ENCODE measurements at places on chromosomes 11 and 22.

GRCh38 chr11:111310723-111311122 is 12.4 kb downstream of the POU2AF3 start:
- ATAC-seq, result no peak

DNA sequence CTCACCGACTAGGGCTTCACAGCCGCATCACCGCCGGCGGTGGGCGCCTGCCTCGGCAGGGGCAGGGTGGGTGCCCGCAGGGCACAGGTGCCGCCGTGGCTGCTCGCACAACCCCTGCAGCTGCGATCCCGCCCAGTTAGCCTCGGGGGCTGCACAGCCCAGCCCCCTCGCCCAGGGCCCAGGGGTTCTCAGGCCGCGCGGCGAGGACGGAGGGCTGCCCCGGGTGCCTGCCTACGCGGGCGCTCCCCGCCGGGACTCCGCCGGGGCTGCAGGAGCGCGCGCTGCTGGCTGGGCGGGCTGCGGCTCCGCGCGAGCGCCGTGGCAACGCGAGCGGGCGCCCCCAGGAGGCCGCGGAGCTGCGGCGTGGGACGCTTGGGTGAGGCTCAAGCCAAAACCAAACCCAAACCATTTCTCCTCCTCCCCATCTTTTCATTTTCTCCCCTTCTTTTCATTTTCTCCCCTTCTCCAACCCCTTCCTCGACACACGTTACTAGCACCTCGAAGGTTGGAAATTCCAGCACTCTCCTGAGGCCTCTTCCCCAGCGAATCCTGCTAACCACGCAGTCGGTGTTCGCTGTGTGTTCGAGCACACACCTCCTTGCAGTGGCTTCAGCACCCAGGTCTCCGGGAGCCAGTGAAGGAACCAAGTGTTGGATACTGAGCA is at the start of gene MICAL3:
Gene MICAL3 (minus strand): TSS at position 286 of the 664 bp plus-strand sequence. CDS start 117,749 bp downstream, outside the sequence.
- peak; percentile 95 for ATAC-seq

DNA sequence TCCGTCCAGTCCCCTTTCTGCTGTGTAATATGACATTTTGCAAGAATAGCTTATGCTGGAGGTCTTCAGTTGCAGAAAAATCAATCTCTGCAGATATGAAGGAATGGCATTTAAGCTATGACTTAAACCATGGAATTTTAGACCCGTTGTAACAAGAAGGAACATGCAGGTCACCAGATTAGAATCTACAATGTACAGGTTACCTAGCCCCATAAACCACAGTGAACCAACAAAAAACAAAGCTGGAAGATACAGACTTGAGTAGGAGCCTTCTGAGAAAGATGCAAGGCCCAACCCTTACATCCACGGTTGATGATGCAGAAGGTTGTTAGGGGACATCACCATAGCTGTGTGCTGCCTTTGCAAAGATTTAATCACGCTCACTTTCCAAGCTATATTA is 132.5 kb downstream of the WT1 start:
- no peak for ATAC-seq

DNA sequence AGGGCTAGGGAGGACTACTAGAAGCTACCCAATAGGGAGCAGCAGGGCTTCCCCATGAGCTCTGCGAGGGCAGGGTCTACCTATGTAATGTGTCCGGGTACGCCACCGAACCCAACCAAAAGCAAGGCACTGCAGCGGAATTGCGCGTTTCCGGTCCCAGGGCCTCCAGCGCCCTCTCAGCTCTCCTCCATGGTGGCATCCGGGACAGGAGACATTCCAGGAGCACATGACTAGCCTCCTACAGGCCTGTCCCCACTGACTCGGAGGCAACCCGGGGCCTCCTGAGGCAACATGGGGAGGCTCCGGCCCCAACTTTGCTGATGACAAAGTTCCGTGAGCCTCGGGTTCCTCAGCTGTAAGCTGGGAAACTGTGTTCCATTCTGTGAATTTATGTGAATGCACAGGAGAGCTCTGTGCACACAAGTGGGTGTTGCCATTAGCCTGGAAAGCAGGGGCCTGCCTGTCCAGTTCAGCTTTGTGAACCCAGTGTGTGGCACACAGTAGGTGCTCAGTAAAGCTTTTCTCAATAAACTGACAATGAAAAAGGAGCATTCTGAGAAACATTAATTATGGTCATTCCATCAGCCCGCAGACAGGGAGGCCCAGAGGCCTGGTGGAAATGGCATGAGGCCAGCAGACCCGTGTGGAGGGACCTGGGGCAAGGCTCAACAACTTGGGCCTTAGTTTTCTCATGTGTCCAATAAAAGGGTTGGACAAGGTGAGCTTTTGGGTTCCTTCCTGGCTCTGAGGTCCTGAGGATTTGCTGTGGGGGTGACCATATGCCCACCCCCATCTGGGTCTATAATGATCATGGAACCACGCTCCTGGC is 50.3 kb downstream of the CHRDL2 start:
- no peak for ATAC-seq

GRCh38 chr11:12238420-12238819 is 128.0 kb downstream of the MICAL2 start:
- no peak for ATAC-seq

DNA sequence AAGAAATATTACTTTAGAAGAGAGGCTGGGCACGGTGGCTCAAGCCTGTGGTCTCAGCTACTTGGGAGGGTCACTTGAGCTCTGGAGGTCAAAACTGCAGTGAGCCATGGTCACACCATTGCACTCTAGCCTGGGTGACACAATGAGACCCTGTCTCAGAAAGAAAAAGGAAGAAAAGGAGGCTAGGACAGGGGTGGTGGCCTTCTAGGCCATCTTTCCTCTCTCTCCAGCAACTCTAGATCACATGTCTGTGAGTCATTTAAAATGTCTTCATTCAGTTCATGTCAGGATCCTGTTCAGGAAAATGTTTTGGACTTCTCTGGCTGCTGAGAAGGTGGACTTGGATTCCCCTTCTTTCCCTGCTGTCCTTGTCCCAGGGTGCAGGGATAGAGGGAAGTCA is 53.3 kb downstream of the PPFIA1 start:
- no peak for ATAC-seq

GRCh38 chr11:11960687-11961086 is 47.7 kb downstream of the DKK3 start:
- peak; percentile 48 for ATAC-seq

DNA sequence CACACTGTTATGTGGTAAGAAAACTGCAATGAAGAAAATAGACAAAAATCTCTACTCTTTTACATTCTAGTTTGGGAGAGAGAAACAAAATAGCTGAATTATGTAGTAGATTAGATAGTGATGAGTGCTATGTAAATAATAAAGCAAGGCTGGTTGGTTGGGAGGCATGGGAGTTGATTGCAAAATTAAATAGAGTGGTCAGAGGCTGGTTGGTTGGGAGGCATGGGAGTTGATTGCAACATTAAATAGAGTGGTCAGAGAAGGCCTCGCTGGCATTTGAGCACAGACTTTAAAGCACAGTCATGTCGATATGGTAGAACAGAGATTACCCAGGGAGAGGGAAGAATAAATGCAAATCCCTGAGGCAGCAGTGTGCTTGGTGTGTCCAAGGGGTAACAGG is 22.4 kb downstream of the SIK2 start:
- ATAC-seq, result no peak

- no peak for ATAC-seq
These were observed 20.7 kb downstream of the SYT9 start for GRCh38 chr11:7272373-7272772.

DNA sequence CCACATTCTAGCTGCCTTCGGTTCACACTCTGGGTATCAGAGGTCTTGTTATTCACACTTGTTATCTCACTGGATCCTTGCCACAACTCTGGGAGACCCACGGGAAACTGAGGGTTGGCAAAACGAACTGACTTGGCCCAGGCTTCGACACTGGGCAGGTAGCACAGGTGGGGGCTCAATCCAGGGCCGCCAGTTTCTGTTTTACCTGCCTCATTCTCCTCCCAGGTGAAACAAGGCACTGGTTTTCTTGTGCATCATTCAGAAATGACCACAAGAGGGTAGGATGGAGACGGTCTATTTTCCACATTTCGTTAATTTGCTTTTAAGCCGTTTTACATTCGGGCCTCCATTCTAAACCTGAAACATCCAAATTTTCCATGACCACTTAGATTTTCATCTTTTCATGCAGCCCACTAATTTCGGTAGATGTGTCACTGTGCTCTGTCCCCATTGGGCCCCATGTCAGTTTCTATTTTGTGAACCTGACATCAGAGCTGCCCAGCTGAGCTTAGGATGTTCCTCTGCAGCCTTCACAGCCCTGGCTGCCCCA is 108.1 kb downstream of the KIAA1671 start:
- peak; percentile 92 for ATAC-seq

DNA sequence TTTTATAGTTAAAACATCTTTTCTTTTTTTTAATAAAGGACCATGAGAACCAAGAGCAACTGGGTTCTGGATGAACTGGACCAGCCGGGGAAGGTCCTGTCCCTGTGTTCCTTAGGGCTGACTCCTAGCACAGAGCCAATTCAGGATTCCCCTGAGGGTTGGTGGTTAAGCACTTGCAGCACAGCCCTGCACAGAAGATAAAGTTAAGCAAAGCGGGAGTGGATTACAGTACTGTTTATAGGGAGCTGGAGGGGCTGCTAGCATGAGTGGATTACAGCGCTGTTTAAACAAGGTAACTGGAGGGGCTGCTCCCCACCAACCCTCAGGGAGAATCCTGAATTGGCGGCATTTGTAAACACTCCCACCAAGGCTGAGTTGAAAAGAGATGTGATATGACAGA is 90.6 kb downstream of the CELSR1 start:
- ATAC-seq, result no peak

DNA sequence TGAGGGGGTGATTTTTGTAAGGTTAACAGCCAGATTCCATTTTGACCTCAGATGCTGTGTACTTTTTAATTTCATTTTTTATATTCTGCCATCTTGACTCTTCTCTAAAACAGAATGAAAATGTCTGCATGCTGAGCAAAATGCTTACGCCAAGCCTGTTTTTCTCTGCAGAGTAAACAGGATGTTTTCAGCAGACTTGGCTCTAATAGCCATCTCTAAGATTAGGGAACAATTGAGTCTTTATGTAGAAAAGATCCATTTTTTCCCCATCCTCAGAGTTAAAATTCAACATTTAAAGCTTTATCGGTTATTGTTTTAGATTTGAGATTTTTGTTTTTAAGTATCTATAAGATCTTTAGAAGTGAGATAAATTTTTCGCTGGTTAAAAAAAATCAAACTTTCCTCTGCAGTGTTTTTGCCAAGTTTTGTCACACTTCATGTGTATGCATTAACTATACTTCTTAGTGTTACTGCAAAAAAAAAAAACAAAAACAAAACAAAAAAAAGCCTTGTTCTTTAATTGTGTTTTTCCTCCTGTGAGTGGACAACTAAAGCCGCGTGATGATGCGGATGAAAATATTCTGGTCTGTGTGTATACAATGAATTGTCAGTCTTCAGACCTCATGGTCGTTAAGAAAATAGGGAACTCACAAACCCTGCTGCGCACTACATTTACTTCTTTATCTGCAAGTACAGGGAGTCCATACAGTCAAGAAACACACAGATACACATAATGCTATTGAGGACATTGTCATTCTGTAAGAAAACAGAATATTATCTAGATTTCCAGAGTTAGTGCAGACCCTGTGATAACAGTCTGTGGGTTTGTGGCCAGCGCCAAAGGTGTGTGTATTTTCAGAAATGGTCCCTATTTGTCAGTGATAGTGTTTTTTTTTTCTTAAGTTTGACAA is 17.5 kb upstream of the ADSL start:
- ATAC-seq, result no peak

- no peak for ATAC-seq
These were observed 142.5 kb upstream of the HSD17B12 start for GRCh38 chr11:43537833-43538615.

GRCh38 chr11:115272925-115273324 is 231.3 kb downstream of the CADM1 start:
- no peak for ATAC-seq

DNA sequence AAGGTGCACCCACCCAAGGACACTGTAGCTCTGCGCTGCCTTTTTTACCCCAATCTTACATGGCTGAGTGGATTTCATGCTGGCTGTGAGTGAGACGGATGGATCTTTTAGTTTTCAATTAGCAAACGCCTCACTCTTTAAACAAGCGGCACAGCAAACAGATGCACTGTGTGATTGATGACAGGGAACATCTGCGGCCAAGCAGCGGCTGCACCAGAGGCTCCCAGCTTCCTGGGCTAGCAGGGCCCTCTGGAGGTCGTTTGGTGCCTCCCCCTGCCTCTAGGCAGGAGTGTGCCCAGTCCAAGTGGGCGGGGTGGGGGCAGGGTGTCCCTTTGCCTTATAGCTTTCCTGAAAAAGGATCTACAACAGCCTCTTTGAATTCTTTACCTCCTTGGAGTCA is 2.1 kb upstream of the DRD2 start:
- no peak for ATAC-seq

DNA sequence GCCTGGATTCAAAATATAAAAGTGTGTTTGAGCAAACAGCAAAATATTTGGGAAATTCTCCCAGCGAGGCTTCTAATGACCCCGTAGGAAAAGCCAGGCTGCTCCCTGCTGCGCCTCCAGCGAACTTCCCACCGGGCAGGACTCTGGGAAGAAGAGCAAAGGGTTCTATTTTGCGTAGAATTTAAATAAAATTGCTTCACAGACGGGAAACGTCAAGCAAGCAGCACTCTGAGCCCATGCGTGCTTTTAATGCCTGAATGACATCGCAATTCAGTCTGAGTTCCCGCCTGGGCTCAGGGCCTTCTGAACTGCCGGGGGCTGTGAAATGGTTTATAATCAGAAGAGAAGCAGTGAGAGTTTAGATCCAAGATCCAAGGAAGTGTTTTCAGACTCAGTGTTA is 775.1 kb downstream of the BRD1 start:
- no peak for ATAC-seq

DNA sequence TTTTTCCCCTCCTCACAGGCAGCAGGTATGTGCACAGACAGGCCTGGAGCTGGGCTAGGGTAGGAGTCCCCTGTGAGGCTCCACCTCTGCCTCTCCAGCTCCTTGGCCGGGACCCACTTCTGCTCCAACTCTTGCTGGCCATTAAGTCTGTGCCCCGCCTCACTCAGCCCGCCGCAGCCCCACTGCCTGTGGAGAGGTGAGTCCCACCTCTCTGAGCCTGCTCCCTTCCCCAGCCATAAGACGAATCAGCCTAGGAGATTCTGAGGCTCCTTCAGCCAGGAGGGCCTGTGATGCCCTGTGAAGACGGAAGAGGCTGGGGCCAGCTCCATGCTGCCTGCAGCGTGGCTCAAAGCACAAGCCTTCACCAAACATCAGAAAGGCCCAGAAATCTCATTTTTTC is 23.0 kb downstream of the TSKU start:
- ATAC-seq, result no peak

GRCh38 chr22:31752096-31752847 is 1.5 kb upstream of the DEPDC5 start:
- ATAC-seq, result no peak

DNA sequence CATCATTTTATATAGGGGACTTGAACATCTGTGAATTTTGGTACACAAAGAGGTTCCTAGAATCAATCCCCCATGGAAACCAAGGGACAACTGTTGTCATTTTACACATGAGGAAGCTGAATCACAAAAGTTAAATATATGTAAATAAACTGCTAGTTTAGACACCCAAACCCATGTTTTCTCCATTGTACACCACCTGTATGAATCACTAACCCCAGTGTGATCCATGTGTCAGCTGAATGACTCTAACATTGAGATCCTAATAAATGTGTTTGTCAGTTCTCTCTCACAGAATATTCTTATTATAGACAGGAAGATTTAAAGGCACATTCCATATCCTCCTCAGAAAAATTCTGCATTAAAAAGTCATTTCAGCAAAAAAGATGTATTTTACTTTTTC is 83.3 kb downstream of the ATG16L2 start:
- peak; percentile 56 for ATAC-seq
